Erythroblast (primary cell): ENCODE measurements at places on chromosomes 6 and 20.
A peak's percentile ranks its signal among the peaks of the same experiment; 100 is the strongest.

GRCh38 chr20:21622097-21622857 lies 83.2 kb upstream of the PAX1 start:
- DNase-seq: no peak

- no peak for DNase-seq
Measured at GRCh38 chr6:21970569-21971300, 326.1 kb downstream of the PRL start.

DNA sequence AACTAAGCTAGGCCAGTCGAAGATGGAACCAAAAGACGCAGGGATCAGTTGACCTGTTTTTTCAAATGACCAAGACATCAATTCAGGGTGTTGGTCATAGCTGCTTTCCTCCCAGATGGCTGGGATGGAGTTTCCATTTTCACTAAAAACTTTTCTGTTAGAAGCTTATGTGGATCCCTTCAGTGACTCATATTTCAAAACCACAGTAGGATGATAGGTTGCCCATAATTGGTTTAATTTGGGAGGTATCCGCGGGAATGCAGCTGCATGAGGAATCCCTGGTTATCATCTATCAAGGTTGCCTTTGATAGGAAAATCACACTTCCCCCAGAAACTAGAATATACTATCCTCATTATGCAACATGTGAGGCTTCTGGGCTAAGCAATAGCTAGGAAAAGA lies 150.9 kb upstream of the MLIP start:
- DNase-seq: no peak

GRCh38 chr6:57224769-57225515 lies 2.8 kb upstream of the RAB23 start:
- no peak for DNase-seq

DNA sequence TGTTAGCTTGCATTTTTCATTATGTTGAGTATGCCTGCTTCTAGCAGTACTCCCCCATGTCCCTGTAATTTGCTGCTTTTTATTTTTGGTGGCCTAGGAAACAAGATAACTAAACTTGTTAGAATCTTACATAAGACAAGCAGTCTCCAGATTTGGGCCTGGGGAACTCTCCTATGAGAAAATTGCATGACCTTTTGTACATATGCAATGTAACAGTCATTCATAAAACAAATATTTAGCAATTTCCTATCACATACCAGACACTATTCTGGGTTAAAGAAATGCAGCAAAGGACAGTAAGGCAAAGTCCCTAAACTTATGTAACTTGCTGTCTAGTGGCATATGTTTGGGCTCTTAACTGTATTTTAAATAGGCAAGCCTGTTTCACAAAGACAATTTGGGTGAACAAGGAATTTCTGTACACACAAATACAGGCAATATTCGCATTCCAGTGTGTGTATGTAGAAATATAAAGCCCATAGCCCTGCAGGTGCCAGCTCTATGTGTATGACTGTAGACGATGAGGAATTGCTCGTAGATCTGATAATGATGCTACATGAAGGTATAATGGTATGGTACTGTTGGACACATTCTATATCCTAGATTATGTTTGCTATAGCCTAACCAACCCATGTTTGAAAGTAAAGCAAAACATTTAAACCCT lies 305.2 kb upstream of the CITED2 start:
- DNase-seq: no peak

- DNase-seq: no peak
Measured at GRCh38 chr20:54773643-54774000, 298.2 kb downstream of the DOK5 start.

GRCh38 chr20:57598060-57598459 lies 22.2 kb downstream of the ZBP1 start:
- no peak for DNase-seq

DNA sequence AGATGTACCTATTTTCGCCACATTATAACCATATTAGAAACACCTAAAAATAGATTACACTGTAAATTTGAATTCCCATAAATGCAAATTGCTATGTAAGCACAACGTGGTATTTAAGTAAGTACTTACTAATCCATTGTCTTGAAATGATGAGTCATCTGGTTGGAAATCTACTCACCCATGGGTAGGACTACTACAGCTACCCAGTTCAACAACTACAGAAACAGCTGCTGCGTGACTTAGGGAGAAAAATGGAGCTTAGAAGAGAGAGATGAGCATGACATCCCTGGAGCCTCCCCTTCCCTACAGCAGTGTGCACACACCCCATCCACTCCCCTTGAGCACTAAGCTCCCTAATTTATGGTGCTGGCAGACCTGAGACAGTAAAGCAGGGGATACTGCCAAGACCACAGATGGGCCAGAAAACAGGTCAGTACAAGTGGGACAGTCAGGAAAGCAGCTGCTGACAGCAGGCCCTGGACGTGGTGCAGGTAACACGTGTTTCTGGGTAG lies 26.9 kb downstream of the RRAGD start:
- no peak for DNase-seq

- no peak for DNase-seq
Measured at GRCh38 chr6:112946051-112946450, 598.9 kb downstream of the RFPL4B start.

GRCh38 chr20:1539816-1540419 lies 17.6 kb downstream of the SIRPD start:
- DNase-seq: no peak

GRCh38 chr6:138201836-138202235 lies 16.5 kb downstream of the PBOV1 start:
- no peak for DNase-seq

GRCh38 chr6:137017081-137017480 lies 27.7 kb downstream of the IL20RA start:
- DNase-seq: no peak

- DNase-seq: no peak
Measured at GRCh38 chr6:20432692-20433091, 31.0 kb downstream of the E2F3 start.

DNA sequence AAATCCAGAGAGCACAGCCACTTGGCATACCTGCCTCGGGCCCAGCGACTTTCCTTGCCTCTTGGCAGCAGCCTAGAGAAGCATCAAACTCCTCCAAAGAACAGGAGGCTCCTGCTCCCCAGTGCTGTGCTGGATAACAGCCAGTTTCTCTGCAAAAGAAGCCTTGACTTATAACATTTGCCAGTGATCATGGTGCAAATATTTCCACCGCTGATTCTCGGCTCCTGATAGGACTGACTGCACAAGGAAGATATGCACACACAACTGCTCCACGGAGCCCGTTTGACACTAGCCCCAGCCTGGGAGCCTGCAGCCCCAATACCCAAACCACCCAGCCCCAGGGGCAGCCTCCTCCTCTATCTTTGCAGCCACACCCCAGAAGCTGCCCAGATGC lies 17.5 kb downstream of the ACSS1 start:
- peak; percentile 96 for DNase-seq

DNA sequence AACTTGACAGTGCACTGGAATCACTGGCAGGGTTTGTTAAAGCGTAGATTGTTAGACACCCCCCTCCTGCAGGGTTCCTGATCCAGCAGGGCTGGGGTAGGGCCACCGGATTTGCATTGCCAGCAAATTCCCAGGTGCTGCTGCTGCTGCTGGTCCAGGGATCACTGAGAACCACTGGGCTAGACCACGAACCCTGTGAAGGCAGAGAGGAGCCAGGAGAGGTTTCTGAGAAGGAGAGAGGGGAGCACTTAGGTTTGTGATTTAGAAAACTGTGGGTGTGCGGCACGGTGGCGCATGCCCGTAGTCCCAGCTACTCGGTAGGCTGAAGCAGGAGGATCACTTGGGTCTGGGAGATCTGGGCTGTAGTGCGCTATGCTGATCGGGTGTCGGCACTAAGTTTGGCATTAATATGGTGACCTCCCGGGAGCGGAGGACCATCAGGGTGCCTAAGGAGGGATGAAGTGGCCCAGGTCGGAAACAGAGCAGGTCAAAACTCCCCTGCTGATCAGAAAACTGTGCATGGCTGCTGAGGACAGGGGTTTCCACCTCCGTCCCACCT lies 53.6 kb upstream of the FAM83D start:
- DNase-seq: no peak

- no peak for DNase-seq
Measured at GRCh38 chr6:107342144-107342543, 117.2 kb downstream of the PDSS2 start.

DNA sequence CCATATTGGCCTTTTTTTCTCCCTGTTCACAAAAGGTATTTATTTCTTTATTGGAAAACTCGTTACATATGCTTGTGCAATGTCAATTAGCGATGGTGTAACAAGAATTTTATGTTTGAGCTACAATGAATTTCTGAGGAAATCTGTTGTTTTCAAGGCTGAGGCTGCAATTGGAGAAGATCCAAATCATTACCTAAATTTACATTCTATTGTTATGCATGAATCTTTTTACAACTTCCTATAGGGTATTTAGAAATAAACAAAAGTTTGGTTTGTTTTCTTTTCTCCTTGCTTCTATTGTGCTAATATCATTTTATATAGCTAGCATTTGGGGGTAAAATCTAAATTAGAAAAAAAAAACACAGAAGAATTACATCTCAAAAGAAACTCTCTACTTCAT lies 34.7 kb upstream of the NKAIN2 start:
- DNase-seq: no peak

- DNase-seq: peak; percentile 74
Measured at GRCh38 chr20:44398335-44398734, 42.8 kb downstream of the HNF4A start.

DNA sequence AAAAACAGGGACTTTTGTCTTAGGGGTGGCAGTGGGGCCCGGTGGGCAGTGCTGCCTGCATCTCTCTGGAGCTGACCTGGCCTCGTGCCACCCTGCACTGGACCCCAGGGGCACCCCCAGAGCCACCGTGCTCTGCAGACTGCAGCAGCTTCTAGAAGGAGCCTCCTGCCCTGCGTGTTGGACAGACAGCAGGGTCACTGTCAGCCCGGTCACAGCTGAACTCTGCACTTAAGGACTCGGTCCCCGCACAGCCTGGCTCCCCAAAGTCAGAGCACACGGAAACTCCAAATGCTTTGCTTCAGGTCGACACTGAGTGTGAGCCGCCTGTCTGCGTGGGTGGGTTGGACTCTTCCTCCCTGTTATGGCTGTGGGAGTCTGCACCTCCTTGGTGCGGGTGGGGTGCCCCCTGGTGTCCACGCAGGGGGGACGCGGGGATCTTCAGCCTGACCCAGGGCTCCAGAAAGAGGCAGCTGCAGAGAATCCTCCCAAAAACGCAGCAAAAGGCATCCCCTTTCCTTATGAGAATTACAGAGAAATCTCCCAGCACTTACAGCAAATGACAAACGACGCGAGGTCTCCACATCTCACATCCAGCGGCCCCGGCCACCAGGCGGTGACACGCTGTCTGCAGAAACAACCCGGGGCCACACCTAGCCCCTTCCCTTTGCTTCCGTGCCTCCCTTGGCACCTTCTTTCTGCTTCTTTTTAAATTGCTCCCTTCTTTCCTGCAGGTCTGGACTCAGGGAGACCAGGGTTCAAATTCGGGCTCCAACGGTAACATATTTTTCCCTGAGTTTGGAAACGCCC lies 36.3 kb upstream of the DACT2 start:
- peak; percentile 14 for DNase-seq

- DNase-seq: no peak
Measured at GRCh38 chr6:158879180-158879579, 60.0 kb upstream of the EZR start.

DNA sequence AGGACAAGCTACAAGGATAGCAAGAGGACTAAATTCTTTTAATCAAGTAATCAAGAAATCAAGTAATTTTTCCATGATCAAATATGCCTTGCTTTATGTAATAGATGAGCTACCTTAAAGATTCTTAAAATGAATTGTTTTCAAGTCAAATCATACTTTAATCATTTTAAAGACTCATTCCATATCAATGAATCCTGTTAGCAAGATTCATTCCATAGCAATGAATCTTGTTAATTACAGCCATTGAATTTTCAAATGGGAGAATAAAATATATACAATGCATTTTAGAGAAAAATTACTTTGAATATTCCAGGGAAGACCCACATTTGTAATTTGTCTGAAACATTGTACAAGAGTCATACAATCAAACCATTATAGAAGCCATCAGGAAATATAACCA lies 145.7 kb downstream of the RFX6 start:
- DNase-seq: no peak

DNA sequence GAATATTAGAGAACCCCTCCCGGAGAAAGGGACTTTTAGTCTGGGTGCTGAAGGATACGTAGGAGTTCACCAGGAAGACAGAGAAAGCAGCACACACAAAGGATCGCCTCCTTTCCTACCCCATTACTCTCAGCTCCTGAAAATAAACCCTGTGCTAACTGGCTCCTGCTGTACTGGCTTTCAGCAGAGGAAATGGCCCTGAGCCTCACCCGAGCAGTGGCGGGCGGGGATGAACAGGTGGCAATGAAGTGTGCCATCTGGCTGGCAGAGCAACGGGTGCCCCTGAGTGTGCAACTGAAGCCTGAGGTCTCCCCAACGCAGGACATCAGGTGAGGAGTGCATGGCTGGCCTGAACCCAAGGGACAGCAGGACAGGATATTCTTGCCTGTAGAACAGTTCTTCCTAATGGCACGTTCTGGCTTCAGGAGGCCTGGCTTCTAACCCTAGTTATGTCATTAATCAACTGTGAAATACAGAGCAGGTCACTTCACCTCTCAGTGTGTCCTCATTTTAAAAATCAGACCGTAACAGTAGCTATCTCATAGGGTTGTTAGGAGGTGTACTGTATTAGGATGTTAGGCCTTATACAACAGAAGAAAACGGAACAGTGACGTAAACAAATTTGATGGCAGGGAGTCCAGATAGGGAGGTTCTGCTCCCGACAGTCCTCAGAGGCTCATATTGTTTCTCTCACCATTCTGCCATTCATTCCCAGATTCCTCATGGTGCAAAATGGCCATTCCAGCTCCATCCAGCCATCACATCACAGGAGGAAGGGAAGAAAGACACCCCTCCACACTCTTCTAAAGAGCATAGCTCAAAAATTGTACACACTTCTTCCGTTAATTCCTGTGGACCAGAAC lies 1.8 kb downstream of the RBCK1 start:
- DNase-seq: no peak

DNA sequence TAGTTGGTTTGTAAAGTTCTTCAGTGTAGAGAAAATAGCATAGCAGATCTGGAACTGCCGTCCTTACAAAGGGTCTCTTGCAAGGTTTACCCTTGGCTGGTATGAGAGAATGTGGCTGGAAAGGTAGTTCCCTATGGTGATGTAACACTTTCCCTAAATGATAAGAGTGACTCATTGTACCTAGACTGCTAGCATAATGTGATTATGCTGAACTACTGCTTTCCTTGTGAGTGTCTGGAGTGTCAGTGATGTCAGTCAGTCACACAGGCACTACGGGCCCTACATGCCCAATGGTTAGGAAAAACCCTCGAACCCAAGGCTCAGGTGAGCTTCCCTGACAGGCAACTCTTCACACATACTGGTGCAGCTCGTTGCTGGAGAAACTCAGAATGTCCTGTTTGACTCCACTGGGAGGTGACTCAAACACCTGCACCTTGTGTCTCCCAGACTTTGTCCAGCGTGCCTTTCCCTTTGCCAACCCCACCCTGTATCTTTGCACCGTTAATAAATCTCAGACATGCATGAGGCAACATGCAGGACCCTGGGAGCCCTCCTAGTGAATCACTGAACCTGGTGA lies 28.4 kb upstream of the LY86 start:
- no peak for DNase-seq
